Renal cortex interstitium (tissue), 15 donors: ENCODE measurements at places on chromosomes 1 and 21. TPM values are rescaled to one million over a fixed set of nuclear protein-coding genes. Genes with fewer than 3 reads are reported as not detected.

Gene CATSPERE
- polyA plus RNA-seq = 1.5 TPM

GRCh38 chr1:214632091-214632490 is 29.1 kb downstream of the CENPF start:
- DNase-seq = no peak

DNA sequence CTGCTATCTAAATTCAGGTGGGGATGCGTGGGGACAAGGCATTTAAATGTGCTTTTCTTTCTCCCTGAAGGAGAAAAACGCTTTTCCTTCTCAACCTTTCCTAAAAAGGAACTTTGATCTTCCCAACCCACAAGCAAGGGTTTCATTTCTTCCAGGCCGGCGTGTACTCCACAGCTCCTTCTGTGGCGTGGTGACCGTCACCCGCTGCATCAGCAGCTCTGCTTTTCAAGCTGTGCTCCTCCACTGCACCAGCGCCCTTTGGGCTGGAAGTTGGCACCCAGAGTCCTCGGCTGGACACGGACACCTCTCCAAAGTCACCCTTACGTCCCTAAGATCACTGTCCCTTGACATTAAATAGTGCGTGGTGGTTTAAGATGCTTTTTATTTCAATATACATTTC is 54.3 kb downstream of the PEX14 start:
- DNase-seq = no peak

Gene BMP8B
- 1.9 TPM for polyA plus RNA-seq

Gene IL10
- polyA plus RNA-seq = 0.65 TPM

GRCh38 chr1:212482006-212482636 is 49.4 kb downstream of the NENF start:
- no peak for DNase-seq

Gene ACTA1
- polyA plus RNA-seq = 0.89 TPM

Gene KCNH1
- polyA plus RNA-seq = 0.73 TPM

DNA sequence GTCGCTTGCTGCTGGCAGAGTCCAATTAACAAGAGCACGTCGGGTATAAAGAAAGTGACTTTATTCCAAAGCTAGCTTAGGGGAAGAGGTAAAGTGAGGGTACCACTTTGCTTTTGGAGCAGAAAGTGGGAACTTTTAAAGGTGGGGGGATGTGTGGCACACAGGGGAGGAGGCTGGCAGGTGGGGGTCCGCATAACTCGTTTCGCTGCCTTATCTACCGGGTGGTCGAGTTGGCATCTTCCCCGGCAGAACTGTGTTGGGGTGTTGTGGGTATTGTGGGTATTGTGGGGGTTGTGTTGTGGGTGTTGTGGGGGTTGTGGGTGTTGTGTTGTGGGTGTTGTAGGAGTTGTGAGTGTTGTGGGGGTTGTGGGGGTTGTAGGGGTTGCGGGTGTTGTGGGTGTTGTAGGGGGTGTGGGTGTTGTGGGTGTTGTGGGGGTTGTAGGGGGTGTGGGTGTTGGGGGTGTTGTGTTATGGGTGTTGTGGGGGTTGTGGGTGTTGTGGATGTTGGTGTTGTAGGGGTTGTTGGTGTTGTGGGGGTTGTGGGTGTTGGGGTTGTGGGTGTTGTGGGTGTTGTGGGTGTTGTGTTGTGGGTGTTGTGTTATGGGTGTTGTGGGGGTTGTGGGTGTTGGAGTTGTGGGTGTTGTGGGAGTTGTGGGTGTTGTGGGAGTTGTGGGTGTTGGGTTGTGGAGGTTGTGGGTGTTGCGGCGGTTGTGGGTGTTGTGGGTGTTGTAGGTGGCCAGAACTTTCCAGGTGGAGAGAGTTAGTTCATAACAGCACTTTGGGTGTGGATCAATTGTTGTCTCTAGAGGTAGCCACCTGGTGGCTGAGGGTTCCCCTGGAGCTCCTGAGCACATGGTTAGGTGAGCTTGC is 52.7 kb downstream of the AGPAT3 start:
- DNase-seq = no peak

DNA sequence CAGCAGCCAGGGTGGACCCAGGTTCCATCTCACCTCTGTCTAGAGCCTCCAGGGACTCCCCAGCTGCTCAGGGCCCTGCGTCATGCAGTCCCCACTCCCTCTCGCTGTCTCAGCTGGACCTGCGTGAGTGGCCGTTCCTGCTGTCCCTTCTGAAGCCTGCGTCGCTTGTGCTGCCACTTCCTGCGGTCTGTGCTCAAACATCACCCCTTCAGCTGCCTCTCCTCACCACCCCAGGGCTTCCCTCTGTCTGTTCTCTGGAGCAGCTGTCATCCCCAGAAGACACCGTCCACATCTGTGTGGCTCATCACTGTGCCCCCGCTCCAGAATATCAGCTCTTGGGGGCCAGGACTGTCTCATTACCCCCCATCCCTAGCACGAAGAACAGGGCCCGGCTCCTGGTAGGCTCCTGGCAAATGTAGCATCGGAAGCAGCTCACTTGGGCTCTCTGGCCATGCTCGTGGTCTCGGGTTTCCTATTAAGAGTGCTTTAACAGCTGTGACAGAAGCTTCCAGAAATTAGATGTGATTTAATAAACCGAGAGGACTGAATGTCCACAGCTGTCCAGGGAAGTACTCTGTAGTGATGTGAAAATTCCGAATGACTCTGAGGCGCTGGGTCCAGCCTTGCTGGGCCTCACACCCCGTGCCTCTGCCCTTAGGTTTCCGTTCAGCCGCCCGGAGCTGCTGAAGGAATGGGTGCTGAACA is 3.3 kb downstream of the THAP3 start:
- DNase-seq = no peak

DNA sequence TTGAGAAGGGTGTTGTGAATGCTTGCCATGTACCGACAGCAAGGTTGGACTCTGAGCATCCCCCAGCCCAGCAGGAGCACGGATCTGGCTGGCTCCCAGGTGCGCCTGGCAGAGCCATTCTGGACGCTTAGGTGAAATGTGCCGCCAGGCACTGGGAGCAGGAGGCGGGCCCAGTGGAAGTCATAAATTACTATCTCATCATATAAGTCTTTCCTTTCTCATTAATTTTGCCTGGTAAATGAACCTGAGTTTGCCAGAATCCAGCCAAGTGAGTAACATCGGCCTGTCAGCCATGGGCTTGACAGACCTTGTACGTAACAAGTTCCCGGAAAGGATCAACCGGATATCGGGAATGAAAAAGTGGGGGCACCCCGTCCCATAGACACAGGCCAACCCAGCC is 179.5 kb upstream of the ARHGEF16 start:
- DNase-seq = no peak

Gene SYCP1
- polyA plus RNA-seq = 0.44 TPM

Gene LHX8
- not detected for polyA plus RNA-seq

- no peak for DNase-seq
Measured at GRCh38 chr1:22387919-22388580, 63.6 kb upstream of the ZBTB40 start.

DNA sequence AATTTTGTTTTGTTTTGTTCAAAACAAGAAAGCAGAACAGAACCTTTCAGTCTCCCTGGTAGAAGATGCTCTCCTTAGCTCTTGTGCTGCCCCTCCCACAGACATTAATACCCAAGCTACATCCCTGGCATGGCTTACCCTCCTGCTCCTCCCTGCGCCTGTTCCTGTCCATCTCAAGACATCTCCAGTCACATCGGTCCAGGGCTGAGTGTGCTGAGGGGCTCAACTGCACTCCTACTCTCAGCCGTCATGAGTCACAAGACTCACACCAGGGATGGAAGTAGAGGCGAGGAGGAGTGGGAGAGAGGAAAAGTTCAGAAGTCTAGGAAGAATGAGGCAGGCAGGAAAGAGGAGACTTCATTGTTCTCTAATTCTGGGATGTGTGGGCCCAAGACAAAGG is 9.2 kb upstream of the TACSTD2 start:
- DNase-seq = no peak

DNA sequence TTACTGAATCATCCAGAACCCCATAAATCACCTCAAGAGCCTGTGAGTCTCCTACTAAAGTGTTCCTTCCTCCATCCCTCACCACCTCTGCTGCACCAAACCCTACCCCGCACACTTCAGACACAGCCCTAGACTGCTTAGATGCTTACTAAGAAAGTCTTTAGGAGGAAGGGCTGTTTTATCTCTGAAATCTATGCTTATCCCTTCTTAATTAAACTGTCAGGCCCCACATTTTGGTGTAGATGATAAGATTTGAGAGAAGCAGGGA is 216.8 kb upstream of the SGIP1 start:
- no peak for DNase-seq

- DNase-seq = no peak
Measured at GRCh38 chr1:222331340-222331739, 216.6 kb downstream of the HHIPL2 start.

GRCh38 chr21:36209626-36210171 is 53.1 kb downstream of the DOP1B start:
- DNase-seq = peak; percentile 56

- peak; percentile 33 for DNase-seq
Measured at GRCh38 chr1:167454894-167455785, 63.2 kb downstream of the CD247 start.

Gene PTGS2
- polyA plus RNA-seq = 1.4 TPM

- no peak for DNase-seq
Measured at GRCh38 chr1:64361974-64362373, 108.0 kb upstream of the CACHD1 start.

- no peak for DNase-seq
Measured at GRCh38 chr1:37240897-37241296, 206.6 kb upstream of the GRIK3 start.

- DNase-seq = no peak
Measured at GRCh38 chr1:213251972-213252371, 200.9 kb downstream of the RPS6KC1 start.

- DNase-seq = peak; percentile 65
Measured at GRCh38 chr1:27528818-27529703, 39.1 kb upstream of the WASF2 start.

DNA sequence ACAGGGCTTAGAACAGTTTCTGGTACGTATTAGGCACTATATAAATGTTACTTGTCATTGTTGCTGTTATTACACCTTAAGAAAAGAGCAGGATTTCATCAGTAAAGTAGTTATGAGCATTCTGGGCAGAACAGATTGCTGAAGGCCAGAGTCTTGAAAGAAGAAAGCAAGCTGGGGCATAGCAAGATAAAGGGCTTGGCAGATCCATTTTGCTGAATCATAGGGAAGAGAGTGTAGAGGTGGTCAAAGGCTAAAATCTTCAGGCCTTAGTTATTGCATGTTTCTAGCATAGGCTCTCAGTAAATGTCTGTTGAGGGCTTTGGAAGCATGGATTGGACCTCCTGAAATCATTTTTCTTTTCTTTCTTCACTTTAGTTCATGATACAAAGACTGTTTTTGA is 67.5 kb downstream of the PLA2G4A start:
- DNase-seq = no peak

Gene SLC26A9
- polyA plus RNA-seq = 0.23 TPM

Gene MAGOH
- polyA plus RNA-seq = 95.8 TPM

DNA sequence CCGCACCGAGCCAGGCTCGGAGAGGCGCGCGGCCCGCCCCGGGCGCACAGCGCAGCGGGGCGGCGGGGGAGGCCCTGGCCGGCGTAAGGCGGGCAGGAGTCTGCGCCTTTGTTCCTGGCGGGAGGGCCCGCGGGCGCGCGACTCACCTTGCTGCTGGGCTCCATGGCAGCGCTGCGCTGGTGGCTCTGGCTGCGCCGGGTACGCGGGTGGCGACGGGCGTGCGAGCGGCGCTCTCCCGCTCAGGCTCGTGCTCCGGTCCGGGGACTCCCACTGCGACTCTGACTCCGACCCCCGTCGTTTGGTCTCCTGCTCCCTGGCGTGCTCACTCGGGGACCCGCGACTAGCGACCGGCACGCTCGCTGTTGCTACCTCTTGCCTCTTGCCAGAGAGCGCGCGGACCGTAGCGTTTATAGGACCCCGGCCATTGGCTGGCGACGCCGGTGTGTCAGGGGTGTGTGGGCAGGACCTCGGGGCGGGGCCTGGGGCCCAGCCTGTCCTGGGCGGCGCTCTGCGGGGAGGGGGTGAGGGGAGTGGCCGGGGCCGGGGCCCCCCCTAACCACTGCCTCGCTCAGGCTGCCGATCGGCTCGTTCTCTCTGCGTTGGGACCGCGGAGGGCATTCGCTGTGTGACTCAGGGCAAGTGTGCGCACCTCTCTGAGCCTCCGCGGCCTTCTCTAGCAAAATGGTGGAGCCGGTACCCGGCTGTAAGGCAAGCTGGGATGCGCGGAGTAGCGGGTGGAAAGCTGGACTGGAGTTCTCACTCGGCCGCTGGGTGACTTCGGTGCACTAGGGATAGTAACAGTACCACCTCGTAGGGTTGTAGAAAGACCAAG is at the start of gene SLC2A1:
TSS of gene SLC2A1 (minus strand) at position 381 of the 832 bp plus-strand sequence. CDS start at position 164, 217 bp downstream.
- DNase-seq = peak; percentile 91

DNA sequence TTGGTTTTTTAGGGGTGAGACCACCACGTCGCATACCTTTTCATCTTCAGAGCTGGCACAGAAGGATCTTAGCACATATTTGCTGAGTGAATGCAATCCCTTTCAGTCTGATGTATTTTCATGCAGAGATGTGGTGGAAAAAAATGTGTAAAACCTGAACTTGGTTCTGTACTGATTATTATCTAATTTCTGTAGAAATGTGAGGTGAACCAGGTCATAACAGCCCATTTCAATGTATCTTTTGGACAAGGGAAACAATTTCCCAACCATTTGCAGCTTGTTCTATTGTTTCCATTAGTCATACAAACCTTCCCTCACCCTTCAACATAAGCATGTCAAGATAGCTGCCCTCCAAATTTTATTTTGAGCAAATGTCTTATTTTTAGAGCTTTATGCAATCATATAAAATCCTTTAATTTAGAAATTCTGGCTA is 46.8 kb upstream of the RUNX1 start:
- DNase-seq = no peak

DNA sequence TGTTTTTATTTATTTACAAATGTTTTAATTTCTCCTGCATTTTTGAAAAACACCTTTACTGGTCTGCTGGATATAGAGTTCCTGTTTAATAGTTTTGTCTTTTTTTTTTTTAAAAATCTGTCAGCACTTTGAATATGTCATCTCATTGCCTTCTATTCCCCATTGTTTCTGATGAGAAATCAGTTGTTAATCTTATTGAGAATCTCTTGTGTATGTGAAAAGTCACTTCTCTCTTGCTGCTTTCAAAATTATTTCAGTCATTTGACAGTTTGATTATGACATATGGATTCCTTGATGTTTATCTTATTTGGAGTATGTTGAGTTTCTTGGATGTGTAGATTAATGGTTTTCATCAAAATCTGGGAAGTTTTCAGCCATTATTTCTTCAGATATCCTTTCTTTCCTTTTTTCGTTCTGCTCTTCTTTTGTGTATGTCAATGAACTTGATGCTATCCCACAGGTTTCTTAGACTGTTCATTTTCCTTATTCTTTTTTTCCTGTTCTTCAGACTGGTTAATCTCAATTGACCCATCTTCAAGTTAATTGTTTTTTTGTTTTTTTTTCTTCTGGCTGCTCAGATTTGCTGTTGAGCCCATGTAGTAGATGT is 51.2 kb upstream of the CCDC190 start:
- DNase-seq = no peak

DNA sequence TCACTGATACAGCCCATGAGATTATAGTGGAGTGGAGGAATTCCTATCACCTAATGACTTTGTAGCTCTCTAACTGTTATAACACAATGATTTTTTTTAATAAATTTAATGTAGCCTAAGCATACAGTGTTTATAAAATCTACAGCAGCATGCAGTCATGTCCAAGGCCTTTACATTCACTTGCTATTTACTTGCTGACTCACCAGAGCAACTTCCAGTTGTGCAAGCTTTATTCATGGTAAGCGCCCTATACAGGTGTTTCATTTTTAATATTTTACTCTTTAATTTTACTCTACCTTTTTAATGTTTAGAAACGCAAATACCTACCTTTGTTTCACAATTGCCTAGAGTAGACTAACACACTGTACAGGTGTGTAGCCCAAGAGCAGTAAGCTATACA is 1652.2 kb downstream of the BRINP3 start:
- no peak for DNase-seq
